ENCODE measurements at places on chromosomes 2 and 18. TPM values are rescaled to one million over a fixed set of nuclear protein-coding genes. Genes with fewer than 3 reads are reported as not detected.

The TPO gene
- total RNA-seq, result not detected

The DSG2 gene
- total RNA-seq, result 0.05 TPM

The ACOXL gene
- not detected for total RNA-seq

The ADNP2 gene
- 8.0 TPM for total RNA-seq

The NDUFB3 gene
- total RNA-seq, result 60.9 TPM

The ZNF892 gene
- total RNA-seq, result 4.4 TPM

The MPP4 gene
- 0.62 TPM for total RNA-seq

The DSG1 gene
- not detected for total RNA-seq

The UPP2 gene
- not detected for total RNA-seq

The SEMA4C gene
- 26.8 TPM for total RNA-seq

The PSTPIP2 gene
- 2.4 TPM for total RNA-seq

The FAM110C gene
- not detected for total RNA-seq

The HK2 gene
- total RNA-seq, result 52.2 TPM

The SLC8A1 gene
- total RNA-seq, result 2.9 TPM

The SPEG gene
- total RNA-seq, result 8.5 TPM

The MARCO gene
- not detected for total RNA-seq

The GAREM1 gene
- 21.8 TPM for total RNA-seq

The STAT4 gene
- total RNA-seq, result 0.37 TPM

The TBR1 gene
- total RNA-seq, result not detected

The DNPEP gene
- total RNA-seq, result 61.1 TPM

The RESP18 gene
- not detected for total RNA-seq

The CNTNAP5 gene
- total RNA-seq, result not detected

The MYL12B gene
- total RNA-seq, result 208 TPM

The MOCOS gene
- 2.2 TPM for total RNA-seq

The RND3 gene
- 97.6 TPM for total RNA-seq

The RAB6D gene
- total RNA-seq, result not detected

The CTAGE1 gene
- total RNA-seq, result not detected

The RFTN2 gene
- 16.2 TPM for total RNA-seq

The SANBR gene
- 3.7 TPM for total RNA-seq

The ALK gene
- total RNA-seq, result not detected

The IL36G gene
- not detected for total RNA-seq

All from cardiac ventricle fibroblast (primary cell).